ENCODE measurements at places on chromosomes 12 and 14.
A peak's percentile ranks its signal among the peaks of the same experiment; 100 is the strongest.

GRCh38 chr12:46438719-46439319, 66.2 kb upstream of the SLC38A2 start:
- DNase-seq, result no peak

GRCh38 chr14:93655078-93655750, 133.1 kb downstream of the PRIMA1 start:
- peak; percentile 24 for DNase-seq

DNA sequence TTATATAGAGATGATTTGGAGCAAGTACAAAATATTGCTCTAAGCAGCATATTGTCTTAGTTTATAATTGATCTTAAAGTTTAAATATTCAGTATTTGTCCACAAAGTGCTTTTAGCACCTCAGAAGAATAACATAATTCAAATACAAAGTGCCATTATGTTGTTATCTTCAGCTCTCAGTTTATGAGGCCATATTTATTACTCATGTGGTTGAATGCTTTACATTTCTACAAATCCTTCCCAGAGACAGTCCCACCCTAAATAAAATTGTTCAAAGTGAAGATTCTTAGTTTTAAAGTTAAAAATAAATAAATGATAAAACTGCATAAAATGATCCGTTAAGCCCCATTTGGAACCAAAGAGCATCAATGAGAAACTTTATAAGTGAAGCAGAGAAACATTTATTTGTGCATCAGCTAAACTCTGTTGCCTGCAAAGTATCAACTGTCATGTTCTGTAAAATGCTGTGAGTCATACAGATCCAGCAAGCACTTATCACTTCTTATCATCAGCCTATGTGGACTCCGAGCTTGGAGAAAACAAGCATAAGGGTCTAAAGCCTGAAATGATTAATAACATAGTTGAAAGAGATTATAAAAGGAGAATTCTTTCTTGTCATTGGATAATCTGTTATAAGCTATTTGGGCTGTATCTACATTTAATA, 218.9 kb downstream of the ADAMTS20 start:
- DNase-seq, result no peak

DNA sequence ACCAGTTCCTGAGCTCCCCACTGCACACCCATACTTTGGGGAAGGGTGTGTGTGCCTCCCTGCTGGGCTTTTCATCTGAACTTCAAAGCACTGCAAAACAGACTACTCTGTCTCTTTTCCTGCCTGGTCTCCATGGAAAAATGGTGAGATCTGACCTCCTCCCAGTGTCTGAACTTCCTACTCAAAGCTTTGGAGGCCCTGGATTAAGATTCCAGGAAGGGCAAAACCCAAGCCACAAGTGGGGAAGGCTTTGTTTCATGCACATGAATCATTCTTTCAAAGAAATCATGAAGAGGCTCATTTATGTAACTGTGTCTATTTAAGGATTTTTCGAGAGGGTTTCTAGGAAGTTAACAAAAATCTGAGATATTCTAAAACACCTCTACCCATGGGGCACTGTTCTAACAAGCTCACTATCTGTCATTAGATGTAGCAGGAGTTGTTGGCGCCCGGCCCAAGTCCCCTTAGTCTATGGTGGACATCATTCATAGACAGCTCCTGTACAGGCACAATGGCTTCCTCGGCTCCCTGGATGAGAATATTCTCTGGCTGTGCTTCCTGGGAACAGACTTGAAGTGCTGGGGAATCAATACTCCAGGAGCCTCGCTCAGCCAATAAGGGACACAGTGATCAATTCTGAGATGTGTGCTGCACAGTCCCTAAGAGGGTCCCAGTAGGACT, 224.0 kb downstream of the KTN1 start:
- DNase-seq, result no peak

- no peak for DNase-seq
These were observed 25.5 kb upstream of the NAA30 start for GRCh38 chr14:57364659-57365450.

GRCh38 chr14:61866932-61867920, 105.0 kb downstream of the SNAPC1 start:
- DNase-seq, result no peak

- DNase-seq, result no peak
These were observed 193.0 kb upstream of the TMEM132C start for GRCh38 chr12:128073937-128074336.

DNA sequence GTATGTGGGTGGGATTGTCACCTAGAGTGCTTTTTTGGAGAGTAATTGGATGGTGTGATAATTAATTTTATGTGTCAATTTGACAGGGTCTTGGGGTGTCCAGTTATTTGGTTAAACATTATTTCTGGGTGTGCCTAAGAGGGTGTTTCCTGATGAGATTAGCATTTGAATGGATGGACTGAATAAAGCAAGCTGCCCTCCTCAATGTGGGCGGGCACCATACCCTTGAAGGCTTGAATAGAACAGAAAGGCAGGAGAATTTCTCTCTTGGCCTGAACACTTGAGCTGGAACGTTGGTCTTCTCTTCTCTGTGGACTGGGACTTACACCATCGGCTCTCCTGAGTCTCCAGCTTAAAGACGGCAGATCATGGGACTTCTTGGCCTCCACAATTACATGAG, 28.8 kb upstream of the TCL1B start:
- no peak for DNase-seq

DNA sequence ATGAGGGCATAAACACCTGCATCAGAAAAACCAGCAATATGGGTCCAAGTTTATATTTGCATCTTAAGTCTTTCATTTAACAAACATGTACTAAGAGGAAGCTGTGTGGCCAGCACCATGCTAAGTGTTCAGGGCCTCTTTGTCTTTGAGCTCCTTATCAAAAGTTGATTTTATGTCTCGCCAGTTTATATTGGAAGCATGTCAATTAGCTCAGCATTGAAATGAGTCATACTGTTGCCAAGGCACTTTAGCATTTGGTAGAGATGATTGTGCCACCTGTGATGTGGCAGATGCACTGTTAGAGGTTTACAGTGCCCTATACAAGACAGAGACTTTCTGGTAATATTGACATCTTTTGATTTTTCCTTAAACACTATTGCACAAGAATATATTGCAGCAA, 68.5 kb downstream of the BHLHE41 start:
- DNase-seq, result no peak

DNA sequence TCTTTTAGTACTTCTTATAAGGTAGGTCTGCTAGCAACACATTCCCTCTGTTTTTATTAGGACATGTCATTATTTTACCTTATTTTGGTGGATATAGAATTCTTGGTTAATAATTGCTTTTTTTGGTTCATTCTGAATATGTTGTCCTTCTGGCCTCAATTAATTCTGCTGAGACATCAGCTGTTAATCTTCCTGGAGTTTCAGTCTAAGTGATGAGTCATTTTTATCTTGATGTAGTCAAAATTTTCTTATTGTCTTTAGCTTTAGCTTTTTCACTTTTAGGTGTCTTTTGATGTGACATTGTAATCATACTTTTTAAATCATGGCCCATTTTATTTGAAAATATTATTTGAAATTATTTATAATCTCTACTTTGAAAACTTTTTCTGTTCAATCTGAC, 104.9 kb upstream of the PMCH start:
- DNase-seq, result no peak

- DNase-seq, result no peak
These were observed 120.4 kb downstream of the CALM1 start for GRCh38 chr14:90517076-90517841.

DNA sequence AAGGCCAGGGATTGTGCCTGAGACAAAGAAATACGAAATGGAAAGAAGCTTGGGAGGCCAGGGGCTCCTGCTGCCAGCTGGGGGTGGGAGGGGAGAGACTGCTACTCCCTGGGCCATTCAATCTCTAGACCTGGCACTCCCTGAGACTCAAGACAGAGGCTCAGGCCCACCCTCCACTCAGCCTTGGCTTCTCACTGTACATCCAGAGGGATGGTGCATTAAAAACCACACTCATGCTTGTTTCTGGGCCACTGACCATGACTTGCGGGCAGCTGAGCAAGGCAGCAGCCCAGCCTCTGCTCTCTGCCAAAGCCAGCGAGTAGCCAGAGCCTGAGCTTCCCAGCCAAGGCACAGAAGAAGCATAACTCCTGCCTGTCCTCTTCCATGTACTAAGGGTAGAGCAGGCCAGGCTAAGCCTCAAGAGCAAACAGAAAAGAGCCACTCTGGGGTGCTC, 41.5 kb downstream of the PITPNM2 start:
- DNase-seq, result no peak

All from NCI-H526 treated with DMSO at 0.1 percent for 48 hours (cell line).